H7 (cell line): ENCODE measurements at places on chromosomes 13 and 19. TPM values are rescaled to one million over a fixed set of nuclear protein-coding genes. Genes with fewer than 3 reads are reported as not detected.

GRCh38 chr19:15142313-15142712 is 35.1 kb downstream of the SYDE1 start:
- DNase-seq = no peak

Gene IFNL1
- total RNA-seq = not detected in 2 replicates

- DNase-seq = no peak
Observed at GRCh38 chr19:47560999-47561398, 11.9 kb downstream of the ZNF541 start.

Gene ZNF653
- total RNA-seq = 8.5 and 9.8 TPM in 2 replicates

Gene CADM4
- total RNA-seq = 9.9 and 12.3 TPM in 2 replicates

DNA sequence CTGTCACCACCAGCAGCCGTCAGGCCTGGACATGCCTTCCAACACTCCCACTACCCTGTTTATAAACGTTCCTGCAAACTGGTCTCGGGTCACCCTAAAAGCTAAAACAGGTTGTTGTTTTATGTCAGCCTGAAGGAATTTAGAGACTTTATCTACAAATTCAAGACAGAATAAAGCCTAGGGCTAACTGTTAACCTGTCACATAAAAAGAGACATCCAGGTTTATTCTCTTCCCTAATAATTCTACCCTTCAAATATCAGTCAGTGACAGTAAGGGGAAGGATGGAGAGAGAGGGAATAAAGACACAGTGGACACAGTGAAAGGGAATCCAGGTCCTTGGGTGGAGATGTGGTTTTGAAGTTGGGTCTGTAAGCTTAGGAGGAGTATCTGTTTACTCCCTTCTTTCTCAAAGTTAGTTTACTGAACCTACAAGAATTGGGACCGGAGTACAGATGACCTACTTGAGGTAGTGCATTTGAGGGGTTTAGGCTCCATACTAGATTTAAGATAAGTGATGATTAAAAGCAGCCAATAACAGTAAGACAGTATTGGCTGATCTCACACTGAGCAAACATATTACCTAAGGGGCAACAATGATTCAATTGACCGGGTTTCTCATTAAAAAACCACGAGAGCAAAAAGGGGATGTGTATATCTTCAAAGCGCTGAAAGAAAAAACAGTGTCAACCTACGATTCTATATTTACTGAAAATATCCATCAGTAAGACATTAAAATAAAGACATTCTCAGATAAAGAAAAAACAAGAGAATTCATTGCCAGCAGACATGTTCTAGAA is 142.7 kb downstream of the USP12 start:
- no peak for DNase-seq

- no peak for DNase-seq
Observed at GRCh38 chr13:34167347-34167746, 349.4 kb downstream of the RFC3 start.

DNA sequence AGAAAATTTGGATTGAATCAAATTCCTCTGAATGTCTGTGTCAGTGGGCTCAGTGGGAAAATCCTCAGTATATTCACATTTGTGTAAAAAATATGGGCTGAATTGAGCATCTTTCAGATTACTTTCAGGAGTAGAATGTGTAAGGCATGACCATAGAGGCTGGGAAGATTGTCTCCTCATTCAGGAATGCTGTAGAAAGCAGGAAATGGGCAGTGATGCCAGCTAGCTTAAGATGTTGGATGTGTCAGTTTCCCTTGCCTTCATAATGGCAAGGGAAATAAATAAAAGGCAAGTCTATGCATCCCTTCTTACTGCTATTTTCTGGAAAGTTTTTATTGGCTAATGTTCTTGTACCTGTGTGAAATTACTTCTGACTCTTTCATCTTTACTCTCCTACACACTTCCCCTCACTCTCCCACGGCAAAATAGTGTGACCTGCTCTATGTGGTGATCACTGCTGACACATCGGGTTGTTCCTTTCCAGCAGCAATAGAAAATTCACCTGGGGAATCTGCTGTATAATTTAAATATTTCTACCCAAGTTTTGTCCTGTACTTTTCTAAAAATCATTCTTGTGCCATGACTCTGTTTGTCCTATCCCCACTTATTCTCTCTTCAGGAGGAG is 103.2 kb downstream of the LMO7 start:
- no peak for DNase-seq

- peak; percentile 98 for DNase-seq
Observed at GRCh38 chr13:23579072-23579895, 9.1 kb downstream of the TNFRSF19 start.

GRCh38 chr13:45704854-45705695 is 3.0 kb downstream of the CBY2 start:
- peak; percentile 41 for DNase-seq

Gene LYPD3
- 0.11 TPM in 1 of 2 replicates, not detected in the other for total RNA-seq

GRCh38 chr13:76758738-76759137 is 127.5 kb downstream of the KCTD12 start:
- DNase-seq = no peak

- DNase-seq = no peak
Observed at GRCh38 chr19:3225677-3226093, 1.2 kb downstream of the CELF5 start.

Gene STARD13
- total RNA-seq = 0.73 and 3.0 TPM in 2 replicates

DNA sequence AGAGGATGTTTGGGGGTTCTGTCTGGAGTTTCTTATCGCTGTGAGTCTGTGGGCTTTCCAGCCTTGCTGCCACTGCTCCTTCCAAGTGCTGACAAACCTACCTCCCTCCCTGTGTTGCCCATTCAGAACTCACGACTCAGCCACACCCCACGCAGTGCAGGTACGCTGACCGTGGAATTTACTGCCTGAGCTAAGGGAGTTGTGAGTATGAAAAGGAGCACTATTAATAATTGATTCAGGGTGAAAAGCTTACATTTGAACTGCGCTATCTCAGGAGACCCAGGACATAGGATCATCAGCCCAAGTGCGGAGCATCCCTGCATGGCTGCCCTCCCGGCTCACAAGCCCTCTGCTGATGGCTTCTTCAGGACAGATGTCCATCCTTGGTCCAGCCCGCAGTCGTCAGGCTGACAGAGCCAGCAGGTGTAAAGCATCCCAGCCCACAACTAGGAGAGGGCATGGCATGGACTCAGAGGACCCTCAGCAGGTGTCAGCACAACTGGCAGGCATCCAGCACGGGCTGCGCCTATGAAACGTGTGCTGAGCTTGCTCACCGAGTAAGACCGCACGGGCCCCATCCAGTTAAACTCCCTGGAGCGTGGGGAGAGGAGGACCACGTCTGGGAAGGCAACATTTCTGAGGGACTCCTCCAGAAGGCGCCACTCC is 244.0 kb downstream of the COL4A1 start:
- DNase-seq = no peak

Gene MEIOSIN
- total RNA-seq = not detected in 2 replicates

GRCh38 chr13:74246487-74246886 is 112.3 kb upstream of the KLF12 start:
- no peak for DNase-seq

Gene FAM124A
- total RNA-seq = 26.5 and 38.6 TPM in 2 replicates

Gene ZNF432
- total RNA-seq = 2.3 and 2.9 TPM in 2 replicates

GRCh38 chr19:35533201-35533821 is at the start of gene GAPDHS:
Gene GAPDHS, plus strand, starts transcription at chr19:35533456. Its CDS starts 72 bp downstream, at chr19:35533528.
- DNase-seq = peak; percentile 80

Gene NECTIN2
- total RNA-seq = 152 and 207 TPM in 2 replicates

Gene ETV2
- total RNA-seq = 0.35 and 0.81 TPM in 2 replicates

GRCh38 chr13:76965759-76966421 is 17.6 kb downstream of the ACOD1 start:
- DNase-seq = no peak

DNA sequence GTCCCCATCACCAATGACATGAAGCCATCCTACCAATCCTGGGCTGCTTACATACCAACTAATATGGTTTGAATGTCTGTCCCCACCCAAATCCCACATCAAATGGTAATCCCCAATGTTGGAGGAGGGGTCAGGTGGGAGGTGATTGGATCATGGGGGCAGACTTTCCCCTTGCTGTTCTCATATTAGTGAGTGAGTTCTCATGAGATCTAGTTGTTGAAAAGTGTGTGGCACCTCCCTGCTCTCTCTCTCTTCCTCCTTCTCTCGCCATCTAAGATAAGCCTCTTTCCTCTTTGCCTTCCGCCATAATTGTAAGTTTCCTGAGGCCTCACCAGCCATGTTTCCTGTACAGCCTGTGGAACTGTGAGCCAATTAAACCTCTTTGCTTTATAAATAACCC is 53.6 kb upstream of the FAM124A start:
- DNase-seq = no peak

GRCh38 chr19:33413426-33413725 is 39.9 kb downstream of the CEBPG start:
- no peak for DNase-seq

GRCh38 chr19:13723206-13723605 is 41.1 kb upstream of the MRI1 start:
- no peak for DNase-seq

- DNase-seq = peak; percentile 10
Observed at GRCh38 chr13:47094734-47095434, 198.0 kb upstream of the HTR2A start.

Gene ZNF527
- total RNA-seq = 1.8 and 4.8 TPM in 2 replicates

DNA sequence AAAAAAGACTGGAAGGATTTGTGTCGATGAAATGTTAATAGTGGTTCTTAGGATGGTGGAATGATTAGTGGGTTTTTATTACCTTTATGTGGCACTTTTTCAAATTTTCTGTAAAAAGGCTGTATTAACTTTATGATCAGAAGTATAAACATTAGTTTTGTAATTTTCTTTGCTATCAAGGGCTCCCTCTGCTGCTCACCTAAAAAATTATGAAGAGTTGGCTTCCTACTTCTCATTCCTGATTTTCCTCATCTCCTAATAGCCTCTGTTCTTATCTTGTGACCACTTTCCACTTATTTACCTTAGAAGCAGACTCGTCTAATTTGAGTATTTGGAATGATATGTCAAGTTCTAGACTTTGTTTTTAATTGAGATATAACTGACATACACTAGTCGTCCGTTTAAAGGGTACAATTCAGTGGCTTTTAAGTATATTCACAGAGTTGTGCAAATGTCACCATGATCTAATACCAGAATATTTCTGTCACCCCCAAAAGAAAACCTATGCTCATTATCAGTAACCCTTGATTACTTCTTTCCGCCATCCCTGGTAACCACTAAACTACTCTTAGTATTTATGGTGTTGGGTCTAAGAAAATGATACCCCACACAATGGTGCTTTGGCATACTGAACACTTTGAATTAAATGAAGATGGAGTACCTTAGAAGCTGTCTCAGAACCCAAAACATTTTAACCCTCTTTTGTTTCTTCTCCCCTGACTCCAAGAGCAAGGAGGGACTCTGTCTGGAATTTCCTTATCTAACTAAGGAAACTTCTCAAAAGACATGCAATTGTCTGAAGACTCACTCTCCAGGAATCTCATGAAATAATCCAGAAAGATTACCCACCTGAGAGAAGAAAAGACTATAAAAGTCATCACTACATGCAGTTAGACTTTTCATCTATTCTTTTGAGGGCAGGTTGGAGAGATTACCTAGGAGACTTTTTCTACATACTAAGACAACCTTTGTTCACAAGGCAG is 311.3 kb downstream of the DLEU7 start:
- DNase-seq = no peak

GRCh38 chr19:16199275-16199932 is 1.7 kb downstream of the AP1M1 start:
- DNase-seq = peak; percentile 21

Gene MAG
- total RNA-seq = 0.10 TPM in 1 of 2 replicates, not detected in the other

DNA sequence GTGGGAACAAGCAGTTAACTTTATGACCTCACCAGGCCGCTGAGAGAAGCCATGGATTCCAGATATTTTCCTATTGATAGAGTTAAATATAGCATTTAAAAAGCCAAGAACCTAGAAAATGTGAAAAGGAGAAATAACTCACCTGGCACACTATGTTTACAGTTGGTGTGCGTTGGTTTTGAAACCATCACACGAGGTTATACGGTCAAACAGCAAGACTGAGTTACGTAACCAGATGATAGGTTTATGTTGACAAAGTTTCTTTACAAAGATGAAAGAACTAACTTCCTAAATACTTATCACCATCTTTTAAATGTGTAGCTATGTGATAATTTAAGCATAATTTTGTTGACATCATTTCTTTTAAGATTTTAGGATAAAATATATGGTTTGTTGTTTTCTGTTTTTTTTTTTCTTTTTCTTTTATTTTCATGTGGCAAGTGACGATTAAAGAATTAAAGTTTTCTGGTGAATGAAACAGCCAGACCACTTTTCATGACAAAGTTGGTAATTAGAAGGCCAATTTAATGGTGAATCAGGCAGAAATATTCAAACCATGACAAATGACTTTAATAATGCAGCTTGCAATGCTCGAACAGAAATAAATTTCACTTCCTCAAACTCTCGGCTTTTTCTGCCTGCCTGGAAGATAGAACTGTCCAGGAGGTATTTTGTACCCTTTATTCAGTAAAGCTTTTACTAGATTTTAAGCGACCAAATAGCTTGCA is 339.1 kb upstream of the OBI1 start:
- DNase-seq = no peak

- DNase-seq = no peak
Observed at GRCh38 chr19:43362745-43363144, 9.3 kb downstream of the CD177 start.

Gene DPF1
- 3.0 and 5.5 TPM in 2 replicates for total RNA-seq
